ENCODE measurements at places on chromosomes 7 and 10.

DNA sequence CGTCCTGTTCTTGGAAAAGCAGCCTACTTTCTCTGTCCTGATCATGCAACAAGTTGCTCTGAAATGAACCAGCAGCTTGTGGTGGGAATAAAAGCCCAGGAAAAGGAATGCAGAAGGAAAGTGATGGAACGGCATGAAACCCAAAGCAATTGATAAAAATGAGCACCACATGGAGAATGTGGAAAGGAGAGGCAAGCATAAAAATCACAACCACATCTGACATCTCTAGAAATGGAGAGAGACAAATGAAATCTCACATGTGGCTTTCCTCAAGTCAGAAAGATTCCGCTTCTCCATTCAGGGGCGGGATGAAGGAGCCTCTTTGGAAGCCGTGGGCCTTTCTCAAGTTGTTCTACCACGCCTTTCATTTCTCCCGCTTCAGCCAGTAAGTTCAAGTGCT is 631.7 kb upstream of the GALNT17 start:
- DNase-seq: no peak

- no peak for DNase-seq
These were observed 568.3 kb downstream of the KIF20B start for GRCh38 chr10:90269699-90270098.

- DNase-seq: no peak
These were observed 174.8 kb upstream of the CDCA7L start for GRCh38 chr7:22120391-22121053.

- DNase-seq: no peak
These were observed 596.6 kb downstream of the GRM8 start for GRCh38 chr7:126656165-126656564.

- DNase-seq: no peak
These were observed 123.6 kb downstream of the CLEC2L start for GRCh38 chr7:139647085-139647484.

DNA sequence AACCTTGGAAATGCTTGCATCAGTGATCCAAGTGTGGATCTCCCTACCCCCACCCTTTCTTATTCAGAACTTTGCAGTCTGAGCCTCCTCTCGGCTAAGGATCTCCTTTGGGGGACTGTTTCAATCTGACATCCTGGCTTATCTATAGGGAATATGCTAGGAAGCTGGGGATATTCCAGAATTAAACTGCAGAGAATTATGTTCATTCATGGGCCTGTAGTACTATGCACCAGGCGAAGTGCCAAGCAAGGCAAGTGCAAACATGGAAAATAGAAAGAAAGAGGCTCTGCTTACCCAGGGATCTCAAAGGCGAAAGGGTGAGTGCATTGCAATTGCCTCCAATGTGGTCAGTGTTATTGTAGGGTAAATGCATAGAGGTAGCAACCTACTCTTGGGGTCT is 96.5 kb downstream of the CACNB2 start:
- no peak for DNase-seq

DNA sequence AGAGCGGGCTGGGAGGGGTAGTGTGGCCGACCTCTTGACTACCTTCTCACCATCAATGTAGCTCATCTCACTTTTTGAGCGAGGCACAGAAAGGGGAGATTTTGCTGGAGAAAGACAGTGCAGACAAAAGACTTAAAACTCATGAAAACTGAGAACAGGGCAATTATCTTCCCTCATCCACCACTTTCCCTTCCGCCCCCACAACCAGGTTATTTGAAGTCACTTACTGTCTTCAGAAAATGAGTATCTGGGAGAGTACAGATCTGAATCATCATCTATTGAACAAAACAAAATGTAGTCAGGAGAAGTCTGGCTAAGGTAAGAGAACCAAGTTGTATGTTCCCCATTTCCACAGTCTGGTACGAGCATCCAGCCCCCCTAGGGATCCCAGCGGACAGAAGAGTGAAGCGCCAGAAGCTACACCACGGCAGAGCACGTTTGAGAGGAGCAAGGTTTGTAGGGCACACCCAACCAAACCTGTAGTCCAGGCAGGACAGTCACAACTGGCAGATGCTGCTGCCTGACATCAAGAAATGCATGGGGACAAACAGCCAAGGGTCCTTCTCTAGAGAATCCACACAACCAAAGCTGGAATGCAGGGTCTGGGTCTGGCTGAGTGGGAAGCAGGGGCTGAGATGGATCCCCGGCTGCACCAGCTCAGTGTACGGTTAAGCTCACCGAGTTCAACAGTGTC is 93.4 kb upstream of the PDLIM1 start:
- DNase-seq: no peak

DNA sequence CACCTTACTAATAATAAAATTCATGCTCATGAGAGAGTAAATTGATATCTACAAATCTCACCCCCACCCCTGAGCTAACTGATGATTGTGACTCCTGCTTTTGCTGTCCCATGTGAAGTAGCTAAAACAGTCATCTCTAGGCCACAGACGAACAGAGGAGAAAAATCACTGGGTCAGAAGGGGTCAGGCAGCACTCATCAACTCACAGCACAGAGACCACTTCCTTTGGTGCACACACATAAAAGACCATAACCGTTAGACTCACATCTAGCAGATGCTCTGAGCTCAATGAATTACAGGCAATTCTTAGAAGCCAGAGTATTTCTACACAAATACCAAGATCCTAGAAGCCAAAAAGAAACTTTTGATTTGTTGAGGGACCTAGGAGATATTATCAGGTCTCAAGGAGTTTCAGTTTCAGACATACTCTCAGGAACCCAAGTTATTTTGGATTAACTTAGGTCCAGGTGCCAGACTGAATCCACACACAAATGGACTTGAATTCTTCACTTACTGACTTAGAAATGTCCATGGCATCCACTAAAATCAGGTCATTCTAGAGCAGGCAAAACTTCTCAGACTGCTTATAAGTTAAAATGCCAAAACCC is 65.0 kb upstream of the TES start:
- no peak for DNase-seq

- DNase-seq: no peak
These were observed 95.0 kb downstream of the ST7 start for GRCh38 chr7:117048114-117048866.

DNA sequence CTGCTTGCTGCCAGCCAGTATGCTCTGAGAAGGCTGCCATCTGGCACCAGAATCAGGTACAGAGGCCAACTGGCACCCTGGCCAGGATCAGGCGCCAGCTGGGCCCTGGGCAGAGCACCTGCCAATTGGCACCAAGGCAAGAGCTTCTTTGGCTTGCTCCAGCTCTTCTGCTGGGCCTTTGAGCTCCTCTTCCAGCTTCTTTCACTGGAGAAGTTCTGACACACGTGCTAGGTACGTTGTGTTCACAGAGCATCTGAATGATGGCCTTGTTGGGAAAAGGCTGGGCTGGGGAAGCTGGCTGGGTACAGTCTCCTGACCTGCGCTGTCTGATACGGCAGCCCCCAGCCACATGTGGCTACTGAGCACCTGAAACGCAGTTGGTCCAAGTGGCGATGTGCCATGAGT is 31.7 kb upstream of the OPALIN start:
- no peak for DNase-seq

- DNase-seq: no peak
These were observed 95.8 kb downstream of the ARHGAP22 start for GRCh38 chr10:48508791-48509772.

DNA sequence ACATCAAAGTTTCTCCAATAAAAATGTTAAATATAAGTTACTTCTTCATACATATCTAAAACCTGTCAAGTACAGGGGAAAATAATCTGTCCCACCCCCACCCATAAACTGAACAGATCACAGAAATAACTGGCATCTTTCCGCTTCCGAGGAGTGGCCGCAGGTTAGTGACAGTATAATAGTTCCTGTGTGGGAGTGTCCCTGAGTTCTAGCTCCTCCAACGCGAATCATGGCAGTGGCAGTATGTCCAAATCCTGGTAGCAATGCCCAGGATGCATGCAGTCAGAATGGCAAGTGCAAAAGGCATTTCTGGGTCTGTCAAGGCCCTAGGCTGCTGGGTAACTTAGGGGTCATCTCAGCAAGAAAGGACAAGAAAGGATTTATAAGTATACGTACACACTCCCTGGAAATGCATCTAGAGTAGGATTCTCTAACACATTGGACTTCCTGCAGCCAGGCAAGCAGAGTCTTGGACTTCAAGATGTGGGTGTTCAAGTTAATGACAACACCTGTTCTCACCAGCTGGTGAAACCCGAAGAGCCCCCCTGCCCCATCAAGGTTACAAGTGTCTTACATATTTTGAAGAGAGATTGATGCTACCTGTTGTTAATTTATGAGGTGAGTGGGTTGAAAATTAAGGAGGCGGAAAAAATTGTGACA is 94.4 kb upstream of the COL1A2 start:
- DNase-seq: no peak

- DNase-seq: no peak
These were observed 56.9 kb downstream of the HDAC9 start for GRCh38 chr7:18552316-18552916.

DNA sequence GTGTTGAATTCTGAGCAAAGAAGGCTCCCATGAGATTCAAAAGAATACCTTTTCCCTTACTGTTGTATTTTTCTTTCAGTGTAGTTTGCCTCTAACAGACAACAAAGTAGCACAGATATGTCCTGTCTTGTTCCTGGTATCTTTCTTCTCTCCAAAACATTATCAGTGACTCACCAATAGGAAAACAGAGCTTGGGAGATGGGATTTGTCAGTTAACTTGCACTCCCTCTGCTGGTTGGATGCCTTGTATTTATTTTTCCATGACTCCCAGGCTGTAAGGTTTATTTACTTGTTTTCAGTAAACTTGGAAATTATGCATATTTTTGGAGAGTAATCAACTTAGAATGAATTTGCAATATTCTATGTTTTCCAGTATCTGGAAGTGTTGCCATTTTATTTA is 129.7 kb downstream of the SAMD9 start:
- DNase-seq: no peak

- no peak for DNase-seq
These were observed 46.4 kb downstream of the TYW1B start for GRCh38 chr7:72781631-72782030.

DNA sequence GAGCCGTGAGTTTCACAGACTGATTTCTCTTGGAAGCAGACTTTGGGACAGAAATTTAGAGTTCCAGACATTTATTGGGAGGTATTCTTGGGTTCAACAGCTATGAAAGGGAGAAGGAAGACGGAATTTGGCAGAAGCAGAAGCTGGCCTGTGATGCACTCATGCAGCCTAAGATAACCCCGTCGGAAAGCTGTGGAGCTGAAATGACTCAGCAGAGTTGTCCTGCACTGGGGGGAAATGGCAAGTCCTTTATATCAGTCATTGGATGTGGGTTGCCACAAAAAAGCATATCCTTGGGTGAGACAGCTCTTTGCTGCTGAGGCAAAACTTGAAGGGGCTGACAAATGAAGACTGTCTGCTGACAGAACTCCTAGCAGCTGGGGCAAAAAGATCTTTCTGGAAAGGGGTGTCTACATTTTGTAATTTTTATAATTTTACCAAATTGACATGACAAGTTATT is 11.5 kb upstream of the MICU1 start:
- DNase-seq: no peak

DNA sequence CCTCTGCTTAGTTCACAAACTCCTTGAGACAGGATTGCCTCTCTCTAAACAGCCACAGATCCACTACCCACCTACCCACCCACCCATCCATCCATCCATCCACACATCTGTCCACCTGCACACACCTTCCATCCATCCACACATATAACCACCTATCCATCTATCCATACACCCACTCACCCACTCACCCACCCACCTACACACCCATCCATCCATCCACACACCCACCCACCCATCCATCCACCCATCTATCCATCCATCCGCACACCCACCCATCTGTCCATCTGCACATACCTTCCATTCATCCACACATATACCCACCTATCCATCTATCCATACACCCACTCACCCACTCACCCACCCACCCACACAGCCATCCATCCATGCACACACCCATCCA is 9.7 kb downstream of the TECPR1 start:
- no peak for DNase-seq

DNA sequence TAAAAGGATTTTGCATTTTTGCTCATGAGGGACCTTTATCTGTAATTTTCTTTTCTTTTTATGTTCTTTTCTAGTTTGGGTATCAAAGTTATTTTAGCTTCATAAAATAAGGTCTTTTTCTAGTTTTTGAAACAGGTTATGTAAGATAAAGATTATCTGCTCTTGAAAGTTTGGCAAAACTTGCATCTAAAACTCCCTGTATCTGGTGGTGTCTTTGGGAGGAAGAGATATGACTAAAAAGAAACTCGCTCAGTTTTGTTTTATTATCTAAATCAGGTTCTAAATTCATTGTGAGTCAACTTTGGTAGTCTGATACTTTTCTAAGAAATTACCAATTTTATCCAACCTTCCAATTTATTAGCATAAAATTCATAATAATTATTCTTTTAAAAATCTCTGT is 55.1 kb downstream of the VCL start:
- no peak for DNase-seq

- no peak for DNase-seq
These were observed 22.5 kb upstream of the CHRM2 start for GRCh38 chr7:136845899-136846465.

GRCh38 chr7:90455163-90456030 is 14.0 kb upstream of the PTTG1IP2 start:
- no peak for DNase-seq

- DNase-seq: no peak
These were observed 99.9 kb downstream of the PRKAG2 start for GRCh38 chr7:151776876-151777494.

- no peak for DNase-seq
These were observed 54.8 kb downstream of the LYZL1 start for GRCh38 chr10:29343607-29344038.

DNA sequence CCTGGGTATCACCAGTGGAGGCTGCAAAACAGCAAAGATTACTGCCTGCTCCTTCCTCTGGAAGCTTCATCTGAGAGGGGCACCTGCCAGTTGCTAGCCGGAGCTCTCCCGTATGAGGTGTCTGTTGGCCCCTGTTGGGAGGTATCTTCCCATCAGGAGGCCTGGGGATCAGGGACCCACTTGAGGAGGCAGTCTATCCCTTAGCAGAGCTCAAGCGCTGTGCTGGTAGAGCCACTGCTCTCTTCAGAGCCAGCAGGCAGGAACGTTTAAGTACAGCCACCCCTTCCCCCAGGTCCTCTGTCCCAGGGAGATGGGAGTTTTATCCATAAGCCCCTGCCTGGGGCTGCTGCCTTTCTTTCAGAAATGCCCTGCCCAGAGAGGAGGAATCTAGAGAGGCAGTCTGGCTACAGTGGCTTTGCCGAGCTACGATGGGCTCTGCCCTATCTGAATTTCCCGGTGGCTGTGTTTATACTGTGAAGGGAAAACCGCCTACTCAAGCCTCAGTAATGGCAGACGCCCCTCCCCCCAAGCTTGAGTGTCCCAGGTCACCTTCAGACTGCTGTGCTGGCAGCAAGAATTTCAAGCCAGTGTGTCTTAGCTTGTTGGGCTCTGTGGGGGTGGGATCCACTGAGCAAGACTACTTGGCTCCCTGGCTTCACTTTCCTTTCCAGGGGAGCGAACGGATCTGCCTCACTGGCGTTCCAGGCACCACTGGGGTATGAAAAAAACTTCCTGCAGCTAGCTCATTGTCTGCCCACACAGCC is 19.6 kb downstream of the SEMA3E start:
- DNase-seq: no peak

Measured in activated naive CD4-positive, alpha-beta T cell (primary cell).